ENCODE measurements at places on chromosomes 3 and 15. TPM values are rescaled to one million over a fixed set of nuclear protein-coding genes. Genes with fewer than 3 reads are reported as not detected.

GRCh38 chr3:142275856-142276255 lies 50.5 kb upstream of the GK5 start:
- no peak overlapping the region for H3K4me3 ChIP-seq
- H3K27ac ChIP-seq: no peak overlapping the region
- DNase-seq: no peak
- no peaks in the 10 kb centered on the region for H3K4me1 ChIP-seq
- no peaks in the 10 kb centered on the region for H3K36me3 ChIP-seq
- H3K27me3 ChIP-seq: no peaks in the 10 kb centered on the region

DNA sequence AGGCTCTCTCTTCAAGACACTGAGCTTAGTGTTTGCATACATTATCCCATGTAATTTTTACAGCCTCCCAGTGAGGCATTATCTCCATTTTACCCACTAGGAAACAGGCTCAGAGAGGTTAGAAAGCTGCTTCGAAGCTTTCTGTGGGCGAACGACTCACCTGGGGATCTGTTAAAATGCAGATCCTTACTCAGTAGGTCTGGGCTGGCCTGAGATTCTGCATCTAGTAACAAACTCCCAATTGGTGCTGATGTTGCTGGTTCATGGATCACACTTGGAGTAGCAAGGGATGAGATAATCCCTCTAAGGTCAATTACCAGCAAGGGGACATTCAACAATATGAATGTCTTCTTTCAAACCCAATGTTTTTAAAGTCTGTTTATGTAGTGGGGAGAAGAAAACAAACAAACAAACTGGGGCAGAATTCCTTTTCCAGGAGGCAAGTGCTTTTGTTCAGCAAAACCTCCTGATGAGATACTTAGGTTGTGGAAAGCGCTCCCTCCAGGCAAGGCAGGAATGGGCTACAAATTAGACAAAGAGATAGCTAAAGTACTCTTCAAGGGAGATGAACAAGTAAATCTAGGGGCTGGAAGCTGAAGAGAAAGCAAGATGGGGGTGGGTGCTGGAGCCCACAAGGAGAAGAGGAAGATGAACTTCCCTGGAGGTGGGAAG lies 311.9 kb downstream of the SHQ1 start:
- no peak overlapping the region for H3K27ac ChIP-seq
- H3K27me3 ChIP-seq: no peaks in the 10 kb centered on the region
- H3K36me3 ChIP-seq: no peaks in the 10 kb centered on the region
- DNase-seq: no peak
- H3K4me3 ChIP-seq: no peak overlapping the region

RARRES1 gene
- total RNA-seq: 27.6 TPM

DNA sequence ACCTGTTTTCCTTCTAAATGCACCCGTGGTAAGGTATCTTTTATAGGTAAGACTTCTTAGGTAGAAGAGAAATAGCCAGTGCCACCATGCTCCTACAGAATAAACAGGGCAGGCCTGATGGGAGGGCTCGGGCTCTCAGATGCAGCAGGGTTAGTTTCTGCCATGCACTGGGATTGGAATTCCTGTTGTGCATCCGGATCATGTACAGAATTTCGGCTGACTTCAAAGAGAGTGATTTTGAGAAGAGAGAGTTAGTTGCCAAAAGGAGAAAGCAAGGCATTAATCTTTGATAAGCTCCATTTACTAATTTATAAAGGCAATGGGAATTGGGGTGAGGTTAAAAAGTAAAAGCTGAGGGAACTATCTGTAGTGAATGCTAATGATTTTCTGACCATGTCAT lies 211.2 kb downstream of the WDR72 start:
- no peaks in the 10 kb centered on the region for H3K36me3 ChIP-seq
- no peaks in the 10 kb centered on the region for H3K4me1 ChIP-seq
- no peak overlapping the region for H3K27ac ChIP-seq
- H3K4me3 ChIP-seq: no peak overlapping the region
- H3K27me3 ChIP-seq: no peaks in the 10 kb centered on the region

GRCh38 chr15:82130248-82130647 lies 84.4 kb upstream of the MEX3B start:
- H3K4me1 ChIP-seq: no peaks in the 10 kb centered on the region
- no peak overlapping the region for H3K27ac ChIP-seq
- H3K27me3 ChIP-seq: no peaks in the 10 kb centered on the region
- no peak overlapping the region for H3K4me3 ChIP-seq
- H3K36me3 ChIP-seq: no peaks in the 10 kb centered on the region

- no peaks in the 10 kb centered on the region for H3K27me3 ChIP-seq
- H3K4me3 ChIP-seq: no peak overlapping the region
- H3K4me1 ChIP-seq: no peaks in the 10 kb centered on the region
- no peak for DNase-seq
- H3K36me3 ChIP-seq: no peaks in the 10 kb centered on the region
- H3K27ac ChIP-seq: no peak overlapping the region
Observed at GRCh38 chr3:26682406-26682805, 59.8 kb downstream of the LRRC3B start.

ASB14 gene
- 1.9 TPM for total RNA-seq

FETUB gene
- total RNA-seq: not detected

DNA sequence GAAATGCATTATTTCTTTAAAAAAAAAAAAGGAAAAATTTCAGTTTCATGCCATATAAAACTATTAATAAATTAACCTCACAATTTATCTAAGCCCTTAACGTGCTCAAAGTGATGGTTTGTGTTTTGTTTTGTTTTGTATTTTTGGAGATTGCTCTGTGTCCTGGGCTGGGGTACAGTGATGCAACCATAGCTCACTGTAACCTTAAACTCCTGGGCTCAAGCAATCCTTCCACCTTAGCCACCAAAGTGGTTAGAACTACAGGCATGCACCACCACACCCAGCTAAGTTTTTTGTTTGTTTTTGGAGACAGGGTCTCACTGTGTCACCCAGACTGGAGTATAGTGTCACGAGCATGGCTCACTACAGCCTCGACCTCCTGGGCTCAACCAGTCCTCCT lies 180.7 kb downstream of the UBE2E2 start:
- no peak for DNase-seq
- H3K36me3 ChIP-seq: no peaks in the 10 kb centered on the region
- H3K4me3 ChIP-seq: no peak overlapping the region

DNA sequence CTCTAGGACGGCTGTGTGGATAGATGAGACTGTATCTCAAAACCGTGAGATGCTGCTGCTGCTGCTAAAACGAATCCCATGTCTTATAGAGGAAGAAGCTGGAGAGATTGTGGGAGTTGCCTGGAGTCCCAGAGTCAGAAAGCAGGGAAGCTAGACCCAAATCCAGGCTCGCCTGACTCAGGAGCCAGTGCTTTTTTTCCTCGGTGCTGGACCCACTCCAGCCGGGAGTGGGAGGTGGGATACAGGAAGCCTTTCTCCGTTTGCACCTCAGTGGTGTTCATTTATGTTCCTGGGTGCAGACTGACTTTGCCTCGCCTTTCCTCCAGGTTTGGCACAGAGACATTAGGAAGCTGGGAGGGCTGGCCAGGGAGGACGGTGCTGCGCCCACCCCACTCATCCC lies 150.9 kb upstream of the LINGO1 start:
- no peak overlapping the region for H3K4me3 ChIP-seq
- H3K27ac ChIP-seq: no peak overlapping the region
- no peak for DNase-seq
- no peaks in the 10 kb centered on the region for H3K36me3 ChIP-seq
- H3K4me1 ChIP-seq: no peaks in the 10 kb centered on the region

Measured in gastrocnemius medialis (tissue), 4 donors.